Osteoblast (primary cell): ENCODE measurements at places on chromosomes 11 and 22. TPM values are rescaled to one million over a fixed set of nuclear protein-coding genes. Genes with fewer than 3 reads are reported as not detected.

DNA sequence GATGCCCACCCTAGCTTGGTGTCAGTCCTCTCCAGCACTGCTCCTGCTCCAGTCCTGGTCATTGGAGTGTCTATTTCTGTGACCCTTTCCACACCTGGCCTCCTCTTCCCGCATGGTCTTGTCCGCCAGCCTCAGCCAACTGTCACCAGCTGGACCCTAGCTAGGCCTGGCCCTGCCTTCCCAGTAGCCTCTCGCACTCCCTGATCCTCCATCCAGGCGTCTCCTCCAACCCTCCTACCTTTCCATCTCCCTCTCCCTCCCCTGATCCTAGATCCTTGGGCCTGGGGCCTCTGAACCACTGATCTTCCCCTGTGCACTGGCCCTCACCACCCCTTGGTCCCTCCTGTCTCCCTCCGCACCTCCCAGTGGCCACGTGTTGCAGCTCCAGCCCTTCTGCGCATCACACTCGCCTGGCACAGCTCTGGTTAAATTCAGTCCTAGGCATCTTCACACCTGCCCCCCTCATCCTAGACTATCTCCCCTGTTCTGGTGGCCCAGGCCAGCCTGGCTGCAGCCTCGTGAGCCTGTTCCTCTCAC lies 9.9 kb downstream of the SYNGR1 start:
- peak; percentile 62 for DNase-seq

- DNase-seq = no peak
These were observed 549.3 kb upstream of the CCDC90B start for GRCh38 chr11:83835423-83835822.

TEX54 gene
- not detected in 2 replicates for total RNA-seq

GRCh38 chr22:36590441-36591056 lies 61.6 kb upstream of the EIF3D start:
- DNase-seq = peak; percentile 6

FBLN1 gene
- total RNA-seq = 88.3 and 122 TPM in 2 replicates

DNA sequence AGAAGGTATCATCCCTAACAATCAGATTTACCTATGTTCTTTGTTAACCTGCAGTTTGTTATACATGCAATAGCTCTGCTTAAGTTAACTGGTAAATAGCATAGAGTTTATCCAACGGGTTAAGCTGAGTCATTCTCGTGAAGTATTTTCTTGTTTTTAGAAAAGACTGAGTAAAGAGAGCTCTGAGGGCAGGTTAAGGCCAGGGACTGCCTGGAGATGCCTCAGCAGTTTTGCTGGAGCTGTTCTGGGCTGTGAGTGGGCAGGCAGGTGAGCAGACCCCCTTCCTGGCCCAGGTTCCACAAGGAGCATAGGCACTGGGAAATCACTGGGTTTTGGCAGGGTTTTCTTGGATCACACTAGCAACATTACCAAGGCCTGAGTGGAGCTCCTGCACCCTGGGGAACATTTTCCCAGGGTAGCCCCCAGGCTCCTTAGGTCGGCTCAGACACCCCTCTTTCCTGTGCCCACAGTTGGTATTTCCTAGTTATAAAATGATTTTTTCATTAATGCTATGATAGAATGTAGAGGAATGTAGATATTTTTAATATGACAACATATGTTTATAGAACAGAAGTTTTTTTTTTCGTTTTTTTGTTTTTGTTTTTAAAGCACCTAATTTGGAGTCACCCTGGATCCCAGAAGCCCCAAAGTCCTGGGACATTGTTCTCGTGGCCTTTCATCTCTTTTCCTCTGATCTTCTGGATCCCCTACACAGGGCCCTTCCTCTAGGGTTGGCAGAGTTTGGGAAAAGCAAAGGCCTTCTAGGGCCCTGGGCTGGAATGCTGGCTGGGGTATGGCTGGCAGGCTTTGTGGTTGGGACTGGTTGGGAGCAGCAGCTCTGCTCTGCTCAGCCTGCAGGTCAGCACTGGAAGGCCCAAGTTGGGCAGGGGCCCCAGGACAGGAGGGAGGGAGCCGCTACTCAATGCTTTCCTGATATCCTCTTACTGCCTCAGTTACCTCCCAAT lies 26.7 kb downstream of the IRAG1 start:
- DNase-seq = no peak

RGL4 gene
- total RNA-seq = not detected in 2 replicates

- no peak for DNase-seq
These were observed 19.8 kb upstream of the OOSP1 start for GRCh38 chr11:59918480-59918879.

ARFIP2 gene
- 74.3 and 79.3 TPM in 2 replicates for total RNA-seq

DNA sequence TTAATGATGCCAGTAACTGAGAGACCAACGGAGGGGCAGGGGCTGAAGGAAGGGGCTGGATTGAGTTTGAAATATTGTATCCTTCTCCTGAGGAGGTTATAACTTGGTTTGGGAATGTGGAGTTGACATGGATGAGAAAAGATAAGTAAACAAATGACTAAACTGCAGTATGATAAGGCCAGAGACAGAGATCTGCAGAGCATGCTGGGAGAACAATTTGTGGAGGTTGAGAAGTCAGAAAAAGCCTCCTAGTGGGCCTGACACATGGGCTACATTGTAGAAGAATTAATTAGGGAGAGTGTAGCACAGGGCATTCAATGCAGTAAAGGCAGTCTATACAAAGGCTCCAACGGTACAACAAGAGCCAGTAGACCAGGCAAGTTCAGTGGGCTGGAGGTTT lies 55.9 kb downstream of the SPON1 start:
- DNase-seq = no peak

- no peak for DNase-seq
These were observed 268.6 kb upstream of the PDGFD start for GRCh38 chr11:104432526-104432925.

GRCh38 chr11:31720671-31721365 lies 90.3 kb downstream of the PAX6 start:
- DNase-seq = no peak

KRTAP5-1 gene
- not detected in 2 replicates for total RNA-seq

RHBDD3 gene
- 25.0 and 32.7 TPM in 2 replicates for total RNA-seq

LDHAL6A gene
- total RNA-seq = not detected in 2 replicates

OSBP2 gene
- 4.3 and 6.8 TPM in 2 replicates for total RNA-seq

DNA sequence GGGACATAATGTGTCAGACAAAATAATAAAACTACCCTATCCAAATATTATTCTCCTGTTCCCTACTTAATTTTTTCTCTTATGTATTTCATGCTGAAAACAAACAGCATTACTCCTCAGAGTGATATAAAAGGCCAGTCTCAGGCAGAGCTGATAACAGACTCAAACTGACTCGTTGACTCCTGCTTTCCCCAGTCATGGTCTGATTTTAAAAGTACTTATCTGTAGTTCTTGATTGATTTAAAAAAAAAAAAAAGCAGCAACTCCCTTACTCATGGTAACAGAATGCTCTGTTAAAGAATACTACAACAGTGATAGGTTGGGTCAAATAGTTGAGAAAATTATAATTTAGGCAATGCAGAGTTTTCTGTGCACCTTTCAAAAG lies 90.3 kb upstream of the BARX2 start:
- no peak for DNase-seq

DNA sequence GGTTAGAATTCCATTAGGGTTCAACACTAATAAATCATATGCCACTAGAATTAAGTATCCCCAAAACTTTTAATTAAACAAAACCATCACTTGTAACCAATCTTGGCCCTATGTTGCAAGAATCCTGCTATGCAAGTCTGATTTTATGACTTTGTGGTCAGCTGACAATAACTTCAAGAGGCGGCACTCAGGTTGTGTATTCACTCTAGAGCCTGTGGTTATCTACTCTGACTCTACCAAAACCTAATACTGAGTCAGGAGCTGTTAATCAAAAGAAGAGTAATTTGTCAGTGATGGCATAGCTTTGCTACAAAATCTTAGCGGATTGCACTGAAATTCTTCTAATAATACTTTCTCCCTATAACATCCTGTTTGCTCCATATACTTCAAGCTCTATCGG lies 253.7 kb downstream of the AASDHPPT start:
- DNase-seq = no peak

CCDC73 gene
- total RNA-seq = not detected in 2 replicates

MN1 gene
- 4.7 and 6.2 TPM in 2 replicates for total RNA-seq

MS4A6E gene
- total RNA-seq = not detected in 2 replicates

VSIG2 gene
- total RNA-seq = not detected in 2 replicates
